Vagina (tissue), 2 donors: ENCODE measurements at places on chromosomes 4 and X.

GRCh38 chrX:106898462-106898861 is 4.7 kb downstream of the RIPPLY1 start:
- no peak for DNase-seq

- no peak for DNase-seq
These were observed 8.5 kb downstream of the PCDH10 start for GRCh38 chr4:133157460-133158160.

DNA sequence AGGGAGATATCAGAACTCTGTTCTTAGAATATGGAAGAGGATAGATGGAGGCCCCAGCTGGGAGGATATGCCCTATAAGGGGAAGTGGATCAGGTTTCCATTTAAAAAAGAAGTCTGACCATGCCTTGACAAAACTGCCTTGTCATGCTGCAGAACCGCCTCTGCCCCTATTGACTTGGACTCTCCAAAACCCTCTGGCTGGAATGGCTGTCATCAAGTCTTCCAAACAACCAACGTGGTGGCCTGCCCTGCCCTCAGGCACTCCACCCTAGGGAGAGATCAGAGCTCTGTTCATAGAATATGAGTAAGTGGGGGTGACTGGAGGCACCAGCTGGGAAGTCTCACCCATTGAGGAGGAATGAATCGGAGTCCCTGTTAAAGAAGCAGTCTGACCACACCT is 114.9 kb downstream of the VSIG4 start:
- DNase-seq = no peak

DNA sequence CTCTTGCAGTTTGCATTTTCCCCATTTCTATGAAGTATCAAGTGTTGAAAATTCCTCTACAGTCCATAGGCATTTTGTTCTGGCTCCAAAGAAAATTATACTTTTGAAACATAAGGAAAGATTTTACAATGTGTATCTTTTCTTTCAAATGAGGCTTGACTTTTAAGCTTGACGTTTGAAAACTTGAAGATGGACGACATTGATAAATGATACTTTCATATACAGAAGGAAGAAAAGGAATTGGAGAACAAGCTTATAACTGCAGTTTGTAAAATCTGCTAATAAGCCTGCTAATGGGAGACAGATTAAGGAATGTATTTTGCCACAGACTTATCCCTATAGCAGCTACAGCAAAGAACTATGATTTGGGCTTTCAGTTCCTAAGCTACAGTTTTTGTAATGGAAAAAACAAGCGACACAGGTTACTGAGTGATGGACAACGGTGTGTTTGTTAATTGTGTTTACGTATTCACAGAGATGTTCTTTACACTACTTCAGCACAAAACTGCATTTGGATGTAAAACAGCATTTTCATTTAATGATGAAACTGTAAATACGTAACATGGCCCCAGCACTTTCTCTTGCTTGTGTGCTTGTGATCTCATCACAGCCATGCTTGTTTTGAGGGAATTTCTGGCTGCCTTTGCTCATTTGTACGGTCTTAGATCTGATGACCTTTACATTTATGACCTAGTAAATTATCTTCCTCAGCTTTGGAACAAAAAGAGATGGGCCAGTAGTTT is 83.2 kb upstream of the FAT1 start:
- no peak for DNase-seq

DNA sequence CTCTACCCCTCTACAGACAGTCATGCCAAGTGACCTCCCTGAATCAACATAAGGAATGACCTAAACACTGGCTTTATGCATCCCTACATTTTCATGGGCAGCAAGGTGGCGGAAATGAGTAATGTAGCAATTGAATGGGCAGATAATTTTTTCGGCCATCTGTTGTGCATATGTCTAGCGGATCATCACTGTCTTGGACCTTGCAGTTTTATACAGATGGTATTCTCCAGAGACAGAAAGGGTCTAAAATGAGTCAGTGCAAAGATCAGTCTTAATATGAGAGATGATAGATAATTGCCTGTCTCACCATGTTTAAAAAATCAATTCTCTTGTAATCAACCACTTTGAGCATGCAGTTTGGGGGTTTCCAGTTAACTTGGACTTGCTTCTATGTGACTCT is 177.3 kb upstream of the DKK2 start:
- no peak for DNase-seq
